ENCODE measurements at places on chromosomes 1 and 21.

- DNase-seq, result no peak
Measured at GRCh38 chr1:195866781-195867222, 741.4 kb downstream of the KCNT2 start.

DNA sequence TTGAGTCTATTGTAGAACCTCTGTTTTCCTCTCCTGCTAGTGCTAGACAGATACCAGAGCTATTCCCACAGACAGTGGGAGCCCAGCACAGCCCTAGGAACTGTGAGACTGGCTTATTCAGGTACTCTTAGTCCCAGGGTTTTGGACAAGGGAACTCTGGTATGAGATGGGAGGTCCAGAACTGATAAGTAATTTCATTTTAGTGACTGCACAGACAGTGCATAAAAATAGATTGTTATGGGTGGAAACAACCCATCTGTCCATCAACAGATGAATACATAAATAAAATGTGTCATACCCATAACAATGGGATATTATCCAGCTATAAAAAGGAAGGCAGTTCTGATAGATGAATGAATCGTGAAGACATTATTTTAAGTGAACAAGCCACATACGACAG is 9.0 kb downstream of the EPS8L3 start:
- no peak for DNase-seq

DNA sequence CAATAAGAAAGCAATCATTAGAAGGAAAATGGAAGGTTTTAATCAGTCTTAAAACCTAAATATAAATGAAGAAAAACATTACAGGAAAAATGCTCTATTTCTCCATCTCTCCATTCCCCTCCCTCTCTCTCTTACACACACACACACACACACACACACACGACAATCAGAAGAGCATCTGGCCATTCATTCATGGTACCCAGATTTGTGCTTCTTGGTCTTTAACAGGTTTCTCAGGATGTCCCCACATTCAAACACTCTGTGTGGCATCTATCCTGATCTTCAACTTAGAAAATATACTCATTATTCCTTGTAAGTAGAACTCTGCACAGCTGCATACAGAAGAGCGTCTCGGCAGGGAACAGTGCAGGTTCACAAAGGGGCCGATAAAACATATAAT is 779 bp downstream of the LRRC40 start:
- DNase-seq, result no peak

- DNase-seq, result no peak
Measured at GRCh38 chr1:6694121-6694713, 7.4 kb downstream of the DNAJC11 start.

- no peak for DNase-seq
Measured at GRCh38 chr1:212716161-212716560, 16.5 kb upstream of the BATF3 start.

DNA sequence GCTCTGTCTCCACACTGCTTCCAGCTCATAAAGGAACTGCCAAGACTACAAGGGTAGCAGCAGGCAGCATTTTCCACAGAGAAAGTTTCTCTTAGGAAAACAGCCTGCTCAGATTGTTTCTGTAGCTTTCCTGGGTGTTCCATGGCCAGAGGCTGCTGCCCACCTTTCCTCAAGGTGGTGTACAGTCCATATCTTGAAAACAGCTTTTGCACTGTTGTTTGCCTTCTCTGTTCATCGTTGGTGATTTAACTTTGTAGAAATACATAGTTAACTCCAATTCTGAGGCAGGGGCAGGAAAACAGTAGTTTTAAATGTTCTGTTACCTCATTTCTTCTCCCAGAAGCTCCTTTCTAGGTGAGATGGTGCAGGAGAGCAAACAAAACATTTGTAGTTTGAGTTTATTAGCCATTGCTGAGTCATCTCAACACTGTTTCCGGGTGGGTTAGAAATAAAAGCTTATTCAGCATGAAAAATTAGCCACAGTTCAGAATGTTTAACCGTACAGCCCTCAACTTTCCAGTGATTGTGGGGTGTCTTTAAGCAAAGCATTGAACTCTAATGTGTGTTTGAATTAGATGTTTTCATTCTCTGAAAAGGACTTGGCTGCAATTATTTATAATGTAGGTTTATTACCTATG is 41.7 kb downstream of the DIP2A start:
- no peak for DNase-seq

DNA sequence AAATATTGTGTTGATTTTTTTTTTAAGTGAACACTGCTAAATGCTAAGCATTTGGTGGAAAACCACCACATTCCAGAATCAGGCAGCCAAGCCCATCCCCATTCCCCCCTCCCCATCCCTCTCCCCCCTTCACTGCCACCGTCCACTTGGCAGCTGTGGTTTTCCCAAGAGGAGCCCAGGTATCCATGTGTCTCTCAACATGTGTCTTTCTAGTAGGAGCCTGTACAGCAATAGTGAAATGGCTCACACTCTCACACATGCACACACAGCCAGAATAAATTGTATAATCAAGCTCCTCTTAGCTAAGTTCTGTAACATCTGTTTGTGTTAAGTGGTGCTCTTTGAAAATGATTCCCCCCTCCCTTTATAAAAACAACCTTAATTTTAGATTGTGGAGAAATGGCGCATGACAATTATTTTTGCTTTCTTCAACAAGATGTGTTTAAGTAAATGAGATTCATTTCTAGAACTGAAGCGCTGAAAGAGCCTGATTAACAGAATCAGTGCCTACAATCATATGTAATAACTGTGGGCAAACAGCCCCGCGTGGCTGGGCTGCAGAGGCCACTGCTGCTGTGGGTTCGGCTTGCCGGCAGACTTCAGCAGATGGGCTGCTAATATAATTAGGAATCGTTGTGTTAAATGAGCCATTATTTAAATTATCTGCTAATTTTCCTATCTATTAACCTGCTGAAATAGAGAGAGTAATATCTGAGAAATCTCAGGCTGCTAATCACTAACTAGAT is 43.3 kb downstream of the BACE2 start:
- DNase-seq, result no peak

DNA sequence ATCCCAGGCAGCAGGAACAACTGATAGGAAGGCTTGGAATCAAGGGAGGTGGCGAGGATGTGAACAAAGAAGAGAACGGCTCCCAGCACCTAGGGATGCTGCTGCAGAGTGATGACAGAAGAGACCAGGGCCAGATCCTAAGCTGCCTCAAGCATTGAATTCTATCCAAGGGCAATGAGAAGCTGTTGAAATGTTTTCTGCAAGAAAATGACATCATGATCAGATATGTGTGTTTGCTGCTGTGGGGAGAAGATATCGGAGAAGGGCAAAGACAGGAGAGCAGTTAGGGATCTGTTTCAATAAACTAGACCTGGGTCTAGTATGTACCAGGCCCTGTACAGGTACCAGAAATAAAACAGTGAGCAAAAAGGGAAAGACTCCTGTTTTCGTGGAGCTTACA is 194.7 kb upstream of the RAB4A start:
- no peak for DNase-seq

DNA sequence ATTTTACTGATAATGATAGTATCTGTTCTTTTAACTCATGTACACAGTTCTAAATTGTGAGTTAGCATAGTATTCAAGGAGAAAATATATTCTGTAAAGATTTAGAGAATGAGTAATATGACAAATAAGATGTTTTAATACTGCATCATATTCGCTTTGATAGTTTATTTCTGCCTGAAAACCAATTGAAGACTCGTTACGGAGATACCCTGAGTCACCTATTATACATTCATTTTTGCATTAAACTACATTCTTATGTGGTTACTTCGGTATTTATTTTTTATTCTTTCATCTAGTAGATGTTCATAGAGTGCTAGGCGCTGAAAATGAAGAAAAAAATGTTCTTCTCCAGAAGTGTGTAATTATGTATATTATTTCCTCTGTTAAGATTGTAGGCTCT is 5.3 kb downstream of the UHMK1 start:
- no peak for DNase-seq

- DNase-seq, result no peak
Measured at GRCh38 chr1:3072391-3073185, 3.6 kb downstream of the PRDM16 start.

GRCh38 chr1:45026446-45026845 is 14.4 kb downstream of the UROD start:
- DNase-seq, result no peak

DNA sequence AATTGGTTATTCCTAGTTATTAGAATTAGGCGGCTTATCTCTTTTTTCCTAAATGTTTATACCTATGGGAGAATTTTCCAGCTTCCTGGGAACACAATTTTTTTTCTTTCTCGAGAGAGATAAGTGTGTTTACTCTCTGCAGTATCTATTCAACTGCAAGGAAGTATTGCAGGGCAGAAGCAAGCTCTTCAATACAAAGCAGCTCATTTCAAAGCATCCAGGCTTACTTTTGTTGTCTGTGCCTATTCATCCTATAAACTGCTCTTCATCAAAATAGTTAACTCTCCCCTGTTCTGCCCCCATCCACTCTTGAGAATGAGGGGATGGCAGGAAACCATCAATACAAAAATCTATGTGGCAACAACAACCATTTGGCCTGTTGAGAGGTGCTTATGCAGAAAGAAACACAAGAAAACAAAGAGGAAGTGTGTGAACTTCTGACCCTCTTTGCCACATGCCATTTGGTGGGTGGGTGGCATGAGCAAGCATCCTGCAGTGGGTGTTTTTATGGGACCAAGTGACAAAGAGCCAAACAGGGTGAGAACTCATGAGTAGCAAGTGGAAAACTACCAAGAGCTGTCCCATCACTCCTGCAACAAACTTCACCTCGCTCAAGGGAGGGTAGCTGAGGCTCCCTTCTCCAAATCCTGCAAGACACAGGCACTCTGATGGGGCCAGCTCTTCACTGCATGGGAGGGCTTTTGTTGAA is 50.6 kb upstream of the MRPS6 start:
- no peak for DNase-seq

DNA sequence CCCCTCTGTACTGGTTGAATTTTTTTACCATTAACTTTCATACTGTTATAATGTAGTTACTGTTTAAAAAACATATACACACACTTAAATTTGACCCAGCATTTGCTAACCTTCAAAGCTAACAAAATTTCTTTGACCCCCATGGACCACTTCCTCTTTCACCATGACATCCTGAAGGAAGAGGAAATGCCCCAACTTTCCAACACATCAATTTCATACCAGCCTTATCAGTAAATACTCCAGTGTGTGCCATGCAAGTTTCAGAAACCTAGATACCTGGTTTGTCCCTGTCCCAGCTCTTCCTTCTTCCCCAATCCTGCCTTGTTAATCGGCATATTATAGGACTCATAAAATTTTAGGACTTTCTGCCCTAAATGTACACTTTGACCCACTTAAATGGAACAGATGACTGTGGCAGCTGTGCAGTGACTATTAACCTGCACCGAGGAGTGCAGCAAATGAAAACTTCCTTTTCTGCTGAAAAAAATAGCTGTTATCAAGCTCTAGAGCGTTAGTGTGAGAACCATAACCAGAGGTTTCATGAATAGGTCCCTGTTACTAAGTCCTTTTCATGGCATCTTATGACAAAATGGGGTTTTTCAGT is 54.1 kb downstream of the DTL start:
- no peak for DNase-seq

GRCh38 chr1:60280819-60281218 is 207.2 kb upstream of the C1orf87 start:
- DNase-seq, result no peak

GRCh38 chr1:12643785-12644184 is at the start of gene AADACL4:
Gene AADACL4, plus strand, starts transcription at chr1:12644085. Its CDS starts 462 bp downstream, at chr1:12644547.
- no peak for DNase-seq

DNA sequence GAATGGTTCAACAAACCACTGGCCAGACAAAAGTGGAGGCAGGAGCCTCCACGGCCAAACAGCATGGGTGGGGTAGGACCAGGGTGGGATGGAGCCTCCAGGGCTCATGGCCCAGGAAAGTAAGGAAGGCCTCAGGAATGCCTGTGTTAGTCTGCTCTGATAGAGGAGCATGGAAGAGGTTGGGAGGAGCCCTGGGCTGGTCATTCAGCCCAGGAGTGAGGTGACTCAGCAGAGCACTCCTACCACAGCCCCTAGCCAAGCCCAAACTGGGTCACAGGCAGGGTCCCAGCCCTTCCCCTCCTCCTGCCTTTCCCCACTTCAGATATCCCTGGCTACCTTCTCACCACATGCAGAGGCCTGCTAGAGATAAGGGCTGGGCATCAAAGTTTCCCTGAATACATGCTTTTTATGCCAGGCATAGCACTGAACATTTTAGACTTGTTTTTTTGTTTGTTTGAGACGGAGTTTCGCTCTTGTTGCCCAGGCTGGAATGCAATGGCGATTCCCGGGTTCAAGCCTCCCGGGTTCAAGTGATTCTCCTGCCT is 3.1 kb upstream of the SHISA4 start:
- no peak for DNase-seq

DNA sequence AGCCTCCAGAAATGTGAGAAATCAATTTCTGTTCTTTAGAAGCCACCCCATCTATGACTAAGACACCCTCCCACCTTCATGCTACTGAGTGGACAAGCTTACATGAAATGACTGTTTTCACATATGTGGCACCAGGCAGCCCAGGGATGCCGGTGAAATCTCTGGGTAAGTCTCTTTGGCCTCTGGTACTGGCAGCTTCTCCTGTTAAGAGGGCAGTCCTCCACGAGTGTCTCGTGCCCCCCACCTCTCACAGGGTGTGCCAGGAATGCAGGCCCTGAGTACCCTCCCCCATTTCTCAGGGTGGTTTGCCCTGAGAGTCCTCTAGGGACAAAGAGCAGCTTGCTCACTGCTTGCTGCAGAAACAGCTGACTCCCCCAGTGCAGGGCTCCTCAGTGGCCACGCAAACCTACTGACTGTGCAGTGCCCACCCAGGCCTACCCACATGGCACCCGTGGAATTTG is 3.2 kb upstream of the PRXL2B start:
- DNase-seq, result no peak

- DNase-seq, result no peak
Measured at GRCh38 chr1:57522575-57522974, 98.7 kb upstream of the DAB1 start.

DNA sequence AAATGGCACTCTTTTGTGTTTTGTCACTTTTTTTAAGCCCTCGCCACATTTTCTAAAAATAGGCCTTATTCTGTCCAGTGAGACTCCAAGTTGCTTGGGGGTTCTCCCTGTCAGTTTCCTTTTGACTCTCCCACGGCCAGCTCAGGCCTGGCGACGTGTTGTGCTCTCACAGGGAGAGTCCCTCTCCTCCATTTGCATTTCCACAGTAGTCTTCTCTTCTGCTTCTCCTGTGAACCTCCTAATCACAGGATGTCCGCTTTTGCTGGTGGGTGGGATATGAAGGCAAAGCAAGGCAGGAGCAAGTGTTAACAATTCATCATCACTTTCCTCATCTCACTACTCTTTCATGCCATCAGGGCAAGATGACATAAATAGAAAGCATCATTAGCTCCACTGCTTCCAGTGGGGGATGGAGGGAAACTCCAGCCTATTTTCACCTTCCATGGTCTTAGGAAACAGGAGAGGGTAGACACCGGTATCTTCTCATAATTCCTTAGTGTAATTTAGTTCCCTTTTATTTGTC is 99.8 kb downstream of the INTS7 start:
- DNase-seq, result no peak

DNA sequence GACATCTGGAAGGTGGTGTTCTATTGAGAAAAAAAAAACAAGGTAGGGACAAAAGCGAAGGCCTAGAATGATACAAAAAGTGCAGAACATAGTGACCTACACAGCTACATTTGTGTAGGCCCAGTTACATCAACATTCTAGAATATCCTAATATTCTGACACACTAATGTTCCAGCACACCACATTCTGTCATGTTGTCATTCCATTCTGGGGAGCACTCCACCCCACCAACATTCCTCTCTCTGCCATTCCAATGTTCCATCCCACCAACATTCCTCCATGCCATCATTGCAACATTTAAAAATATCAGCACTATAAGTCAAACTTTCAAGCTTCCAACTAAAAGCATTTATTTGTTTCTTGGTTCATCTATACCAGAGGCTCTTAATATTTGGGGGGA is 28.5 kb downstream of the COA7 start:
- DNase-seq, result no peak

- no peak for DNase-seq
Measured at GRCh38 chr1:225762444-225762843, 15.2 kb upstream of the SRP9 start.

Data from activated B cell treated with CpG ODN at 0.5 μM for 24 hours (primary cell).